ENCODE measurements at places on chromosomes 6 and 20.

DNA sequence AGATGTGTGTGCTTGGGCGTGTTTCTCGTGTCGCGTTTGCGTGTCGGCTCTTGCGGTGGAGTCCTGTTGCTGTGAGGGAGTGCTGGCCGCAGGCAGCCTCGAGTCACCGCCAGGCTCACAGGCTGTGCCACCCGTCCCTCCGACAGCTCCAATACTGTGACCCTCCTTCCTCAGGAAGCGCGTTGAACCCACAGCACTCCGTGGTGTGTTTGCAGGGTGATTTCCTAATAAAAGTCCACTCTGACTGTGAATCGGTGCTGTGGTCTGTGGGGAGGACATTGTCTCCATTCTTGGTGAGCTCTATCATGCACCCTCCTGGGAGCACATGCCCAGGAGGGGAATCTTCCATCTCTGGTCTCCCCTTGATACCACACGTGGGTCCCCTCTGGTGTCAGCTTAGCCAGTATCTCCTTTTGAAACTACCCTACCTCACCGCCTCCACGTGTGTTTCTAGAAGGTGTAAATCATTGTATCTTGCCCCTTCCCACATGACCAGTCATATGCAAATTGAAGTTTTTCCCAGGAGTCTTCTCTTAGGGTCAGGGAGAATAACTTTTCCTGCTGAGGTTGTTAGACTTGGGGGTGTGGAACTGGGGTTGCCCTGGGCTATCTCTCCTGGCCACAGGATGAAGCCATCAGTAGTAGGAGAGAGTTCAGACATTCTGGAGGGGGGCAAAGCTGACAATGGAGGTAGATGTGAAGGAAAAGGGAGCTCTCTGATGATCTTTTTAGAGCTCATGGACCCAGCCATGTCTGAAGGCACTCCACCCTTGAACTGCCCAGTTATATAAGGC lies 13.3 kb upstream of the PCMTD2 start:
- no peak for DNase-seq

- no peak for DNase-seq
Measured at GRCh38 chr6:43771858-43772680, 2.1 kb downstream of the VEGFA start.

DNA sequence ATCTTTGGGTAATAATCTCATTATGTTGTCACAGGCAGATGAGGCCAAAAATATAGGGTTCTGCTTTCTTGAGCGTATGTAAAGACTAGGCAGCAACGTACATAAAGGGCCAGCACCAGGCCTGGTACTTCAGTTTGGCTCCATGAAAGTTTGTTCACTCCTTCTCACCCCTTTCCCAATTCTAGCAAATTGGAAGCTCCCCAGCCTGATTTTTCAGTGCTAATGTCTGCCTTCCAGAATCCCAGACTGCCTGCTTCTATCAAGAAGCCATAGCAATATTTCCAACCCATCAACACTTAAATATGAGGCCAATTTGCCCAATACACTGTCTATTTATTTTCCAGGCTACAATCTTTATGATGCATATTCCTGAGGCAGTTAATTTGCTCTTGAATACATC lies 93.4 kb upstream of the PTPRT start:
- DNase-seq, result no peak

- no peak for DNase-seq
Measured at GRCh38 chr20:15895560-15896084, 677.6 kb downstream of the KIF16B start.

Measured in SK-N-DZ (cell line).